ENCODE measurements at places on chromosomes 1 and 21. TPM values are rescaled to one million over a fixed set of nuclear protein-coding genes. Genes with fewer than 3 reads are reported as not detected.

The TSPAN2 gene
- 0.34 TPM for total RNA-seq

- DNase-seq = no peak
- no peaks in the 10 kb centered on the region for H3K4me1 ChIP-seq
- no peaks in the 10 kb centered on the region for H3K36me3 ChIP-seq
- H3K4me3 ChIP-seq = no peak overlapping the region
- no peak overlapping the region for H3K27ac ChIP-seq
- H3K27me3 ChIP-seq = no peaks in the 10 kb centered on the region
These were observed 232.8 kb downstream of the CHRM3 start for GRCh38 chr1:239619190-239619589.

GRCh38 chr1:243287652-243288051 lies 31.8 kb downstream of the SDCCAG8 start:
- peaks cover 32% of the 10 kb centered on the region for H3K36me3 ChIP-seq
- DNase-seq = no peak
- H3K27ac ChIP-seq = peak overlapping the region; percentile 24
- H3K27me3 ChIP-seq = no peaks in the 10 kb centered on the region
- no peak overlapping the region for H3K4me3 ChIP-seq
- peaks cover 25% of the 10 kb centered on the region for H3K4me1 ChIP-seq

DNA sequence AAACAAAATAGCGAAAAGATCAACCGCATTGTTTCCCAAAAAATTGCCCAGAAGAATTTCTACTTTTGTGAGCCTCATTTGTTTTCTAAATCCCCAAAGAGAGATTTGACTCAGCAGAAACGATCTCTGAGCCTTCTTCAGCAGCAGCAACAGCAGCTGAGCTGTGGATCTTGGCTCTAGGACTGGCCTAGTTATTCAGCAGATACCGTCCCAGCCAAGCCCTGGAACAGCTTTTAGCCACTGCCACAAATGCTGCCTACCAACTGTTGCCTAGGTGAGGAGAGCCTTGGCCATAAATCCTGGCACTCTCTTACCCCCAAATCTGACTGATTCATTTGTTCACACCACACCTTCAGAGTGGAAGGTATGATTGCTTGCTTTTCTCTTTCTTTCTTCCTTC lies 320.1 kb downstream of the TGFB2 start:
- no peaks in the 10 kb centered on the region for H3K36me3 ChIP-seq
- no peaks in the 10 kb centered on the region for H3K27me3 ChIP-seq
- H3K27ac ChIP-seq = no peak overlapping the region
- H3K4me1 ChIP-seq = no peaks in the 10 kb centered on the region

GRCh38 chr1:180751921-180752320 lies 120.1 kb downstream of the XPR1 start:
- no peaks in the 10 kb centered on the region for H3K4me1 ChIP-seq
- DNase-seq = no peak
- no peaks in the 10 kb centered on the region for H3K27me3 ChIP-seq
- no peaks in the 10 kb centered on the region for H3K36me3 ChIP-seq
- H3K27ac ChIP-seq = no peak overlapping the region
- H3K4me3 ChIP-seq = no peak overlapping the region
